ENCODE measurements at places on chromosomes 6 and 20. TPM values are rescaled to one million over a fixed set of nuclear protein-coding genes. Genes with fewer than 3 reads are reported as not detected.

The ZSCAN16 gene
- total RNA-seq, result 10.2 TPM

The PRKN gene
- total RNA-seq, result 6.1 TPM

The UNC93A gene
- total RNA-seq, result not detected

The PRDM13 gene
- total RNA-seq, result under 0.01 TPM

The MOCS3 gene
- total RNA-seq, result 3.8 TPM

The DEFB132 gene
- total RNA-seq, result not detected

The TBXT gene
- not detected for total RNA-seq

The ADGRF4 gene
- not detected for total RNA-seq

The CST2 gene
- not detected for total RNA-seq

The AARS2 gene
- 4.9 TPM for total RNA-seq

The OR2B6 gene
- not detected for total RNA-seq

The SCUBE3 gene
- total RNA-seq, result not detected

The NUP43 gene
- total RNA-seq, result 12.6 TPM

The FOXF2 gene
- not detected for total RNA-seq

The CRYBG1 gene
- total RNA-seq, result 60.9 TPM

The OPRM1 gene
- total RNA-seq, result not detected

The TBX18 gene
- under 0.01 TPM for total RNA-seq

The IRF4 gene
- total RNA-seq, result 41.3 TPM

The ARMC2 gene
- 2.4 TPM for total RNA-seq

The MYCT1 gene
- total RNA-seq, result 2.5 TPM
